ENCODE measurements at places on chromosomes 5 and 9.

DNA sequence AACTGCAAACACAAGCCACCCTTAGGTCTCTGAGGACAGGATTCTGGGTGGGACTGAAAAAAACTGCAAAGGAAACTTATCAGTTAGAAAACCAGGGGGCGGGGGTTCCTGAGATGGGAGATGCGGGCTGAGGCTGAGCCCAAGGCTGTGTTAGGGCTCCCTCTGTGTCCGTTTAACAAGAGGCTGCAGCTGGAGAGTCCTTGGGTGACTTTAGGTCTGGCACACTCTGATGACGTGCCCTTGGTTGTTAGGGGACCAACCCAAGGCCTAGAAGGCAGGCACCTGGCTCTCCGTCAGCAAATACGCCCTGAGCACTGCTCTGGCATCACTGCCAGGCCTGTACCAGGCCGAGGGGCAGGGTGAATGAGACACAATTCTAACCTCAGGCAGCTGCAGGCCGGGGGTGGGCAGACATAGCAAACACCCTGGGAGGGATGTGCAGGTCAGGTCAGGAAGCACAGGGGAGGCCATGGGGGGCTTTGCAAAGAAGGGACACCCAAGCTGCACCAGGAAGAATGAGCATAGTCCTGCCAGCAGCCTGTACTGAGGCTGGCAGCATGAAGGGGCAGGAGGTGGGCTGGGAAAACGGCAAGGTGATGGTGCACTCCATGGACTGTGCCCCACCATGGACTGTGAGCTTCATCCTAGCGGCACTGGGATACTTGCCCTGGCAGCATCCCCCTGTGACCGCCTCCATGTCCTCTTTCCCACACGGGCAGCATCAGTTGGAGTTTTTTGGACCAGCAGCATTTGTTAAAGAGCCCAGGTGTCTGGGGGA, 137.9 kb downstream of the GABBR2 start:
- no peak for DNase-seq

- no peak for DNase-seq
These were observed 659 bp upstream of the TUSC1 start for GRCh38 chr9:25678846-25679360.

DNA sequence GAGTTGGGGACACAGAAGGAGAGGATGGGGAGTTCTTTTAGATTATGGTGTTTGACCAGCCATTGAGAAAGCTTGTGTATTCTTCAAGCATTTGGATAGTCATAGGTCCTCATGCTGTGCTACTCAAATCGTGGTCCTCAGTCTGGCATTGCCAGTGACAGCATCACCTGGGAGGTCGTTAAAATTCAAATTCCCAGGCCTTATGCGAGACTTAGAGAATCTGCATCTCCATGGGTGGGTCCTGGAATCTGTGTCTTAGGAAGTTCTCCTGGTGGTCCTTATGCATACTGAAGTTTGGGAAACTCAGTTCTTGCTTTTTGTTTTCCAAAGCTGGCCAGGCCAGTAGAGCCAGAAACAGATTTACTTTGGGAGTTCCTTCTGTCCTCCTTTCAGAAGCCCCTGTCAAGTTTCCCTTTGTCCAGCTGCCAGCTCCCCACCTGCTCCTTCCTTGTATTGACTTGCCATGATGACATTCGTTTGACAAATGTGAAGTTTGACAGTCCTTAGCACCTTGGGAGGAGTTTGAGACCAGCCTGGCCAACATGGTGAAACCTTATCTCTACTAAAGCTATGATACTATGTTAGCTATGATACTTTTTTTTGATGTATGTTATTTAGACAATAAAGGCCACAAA, 95.6 kb downstream of the PALM2AKAP2 start:
- DNase-seq = no peak

DNA sequence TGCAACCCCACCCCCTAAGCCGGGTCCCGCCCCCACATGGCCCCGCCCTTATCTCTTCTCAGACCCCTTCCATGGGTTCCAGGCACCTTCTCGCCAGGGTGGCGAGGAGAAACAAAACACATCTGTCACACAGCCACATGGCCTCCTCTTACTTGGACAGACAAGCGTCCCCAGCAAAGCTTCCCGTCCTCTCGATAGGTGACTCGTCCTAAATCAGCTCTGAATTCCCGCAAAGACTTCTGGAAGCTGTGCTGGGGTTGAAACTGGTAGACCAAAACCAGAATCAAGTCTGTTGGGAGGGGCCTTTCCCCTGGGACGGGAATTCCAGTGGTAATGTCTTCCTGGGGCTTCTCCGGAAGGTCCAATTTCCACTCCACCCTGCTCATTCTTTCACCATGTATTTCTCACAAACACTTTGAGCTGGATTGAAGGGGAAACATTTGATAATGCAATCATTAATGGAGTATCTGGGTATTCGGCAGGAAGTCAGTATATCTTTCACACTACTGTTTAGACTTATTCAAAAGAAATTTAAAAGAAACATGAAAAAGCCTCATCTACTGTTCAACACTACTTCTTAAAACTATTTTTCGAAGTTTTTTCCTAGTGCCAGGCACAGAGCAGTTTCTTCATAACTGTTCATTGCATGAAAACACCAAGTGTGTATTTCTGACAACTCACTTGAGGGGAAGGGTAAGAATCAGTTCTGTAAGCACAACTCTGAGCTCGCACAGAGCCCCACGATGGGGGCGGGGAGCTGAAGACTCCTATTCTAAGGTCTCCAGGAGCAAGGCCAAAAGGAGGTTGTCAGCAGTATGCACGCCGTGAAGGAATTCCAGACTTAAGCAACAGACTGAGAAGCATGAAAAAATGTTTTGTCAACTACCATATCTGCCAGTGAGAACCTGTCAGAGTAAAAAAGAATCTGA, 644 bp upstream of the CTNNAL1 start:
- DNase-seq = peak; percentile 39

DNA sequence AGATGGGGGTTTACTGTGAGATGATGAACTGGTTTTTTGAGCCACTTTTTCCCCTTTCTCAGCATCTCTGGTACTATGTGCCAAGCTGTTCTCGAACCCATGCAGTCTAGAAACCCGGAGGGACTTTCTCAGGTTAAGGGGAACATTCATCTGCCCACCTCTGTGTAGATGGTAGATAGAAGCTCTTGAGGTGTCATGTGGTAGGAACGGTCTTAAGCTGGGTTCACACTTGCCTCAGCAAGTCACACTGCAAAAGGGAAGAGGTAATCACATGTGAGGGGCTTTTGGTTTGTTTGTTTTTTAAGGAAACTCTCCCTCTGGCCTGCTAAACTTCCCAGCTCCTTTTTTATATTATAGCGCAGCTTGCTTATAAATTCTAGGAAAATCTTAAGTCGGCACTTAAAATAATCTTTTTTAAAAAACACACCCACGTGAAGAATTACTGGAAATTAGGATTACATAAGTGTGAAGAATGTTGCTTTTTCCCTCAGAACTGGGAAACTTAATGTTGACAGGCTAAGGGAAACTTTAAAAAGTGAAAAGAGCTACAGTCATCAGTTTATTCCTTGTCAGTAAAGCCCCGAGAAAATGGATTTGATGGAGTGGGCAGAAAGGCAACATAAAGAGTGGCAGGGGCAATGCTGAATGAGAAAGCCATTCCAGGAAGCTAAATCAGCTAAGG, 430.3 kb downstream of the ARHGEF28 start:
- DNase-seq = no peak

DNA sequence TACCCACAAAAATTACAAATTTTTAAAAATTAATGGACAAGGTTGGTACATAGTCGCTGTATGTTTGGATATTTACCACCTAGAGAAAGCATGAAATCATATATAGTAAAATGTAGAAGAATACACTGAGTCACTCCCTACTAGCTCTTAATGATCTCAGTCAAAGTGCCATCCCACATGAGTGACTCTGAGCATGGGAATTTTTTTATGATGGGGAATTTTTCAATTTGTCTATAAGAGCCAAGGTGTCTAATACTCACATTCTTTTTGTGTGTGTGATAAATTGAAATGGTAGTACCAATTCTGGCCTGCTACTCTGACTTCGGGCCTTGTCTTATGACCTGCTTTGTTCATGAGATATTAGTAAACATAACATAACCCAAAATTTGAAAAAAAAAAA, 483.2 kb downstream of the CDH10 start:
- no peak for DNase-seq

- peak; percentile 85 for DNase-seq
These were observed 41.6 kb downstream of the MYO10 start for GRCh38 chr5:16894236-16895057.

DNA sequence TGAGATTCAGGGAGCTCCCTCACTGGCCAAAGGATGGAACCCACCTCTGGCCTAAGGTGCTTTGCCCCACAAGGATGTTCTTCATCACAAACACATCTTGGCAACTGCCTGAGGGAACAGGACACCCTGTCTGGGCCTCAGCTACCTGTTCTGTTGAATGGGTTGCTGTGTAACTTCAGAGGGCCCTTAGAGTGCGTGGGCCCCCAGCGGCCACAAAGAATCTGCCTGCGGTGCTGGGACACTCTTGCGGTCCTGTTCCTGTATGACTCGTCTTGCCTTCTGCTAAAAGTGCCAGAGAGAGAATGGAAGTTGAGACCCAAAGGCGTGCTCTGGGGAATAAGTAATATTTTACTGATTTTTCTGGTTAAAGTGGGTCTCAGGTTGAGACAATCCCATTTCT, 14.1 kb upstream of the RPL26L1 start:
- no peak for DNase-seq

DNA sequence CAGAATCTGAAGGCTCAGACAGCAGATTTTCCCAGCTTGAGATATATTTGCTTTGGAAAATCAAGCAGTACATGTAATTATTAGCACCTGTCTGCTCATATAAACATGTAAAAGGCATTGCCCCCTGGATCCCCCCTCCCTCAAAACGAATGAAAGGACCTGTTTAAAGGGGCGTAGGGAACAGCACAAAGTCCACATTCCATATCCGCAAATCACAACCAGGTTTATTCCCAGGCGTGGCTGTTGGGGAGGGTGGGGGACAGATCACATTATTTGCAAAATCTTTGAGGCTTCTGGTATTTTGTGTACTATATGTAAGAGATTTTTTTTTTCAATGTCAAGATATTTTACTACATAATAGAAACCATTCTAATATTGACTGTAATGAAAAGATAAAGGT, 8.7 kb upstream of the MRPS2 start:
- DNase-seq = no peak

GRCh38 chr5:6166698-6167394, 211.5 kb downstream of the MED10 start:
- DNase-seq = no peak

GRCh38 chr5:149680810-149681221, 49.3 kb upstream of the PPARGC1B start:
- no peak for DNase-seq

GRCh38 chr9:124215368-124215910, 42.3 kb upstream of the NEK6 start:
- DNase-seq = no peak

- no peak for DNase-seq
These were observed 12.4 kb downstream of the PTTG1 start for GRCh38 chr5:160434022-160434531.

GRCh38 chr5:79837761-79838551, 148.3 kb downstream of the CMYA5 start:
- no peak for DNase-seq

DNA sequence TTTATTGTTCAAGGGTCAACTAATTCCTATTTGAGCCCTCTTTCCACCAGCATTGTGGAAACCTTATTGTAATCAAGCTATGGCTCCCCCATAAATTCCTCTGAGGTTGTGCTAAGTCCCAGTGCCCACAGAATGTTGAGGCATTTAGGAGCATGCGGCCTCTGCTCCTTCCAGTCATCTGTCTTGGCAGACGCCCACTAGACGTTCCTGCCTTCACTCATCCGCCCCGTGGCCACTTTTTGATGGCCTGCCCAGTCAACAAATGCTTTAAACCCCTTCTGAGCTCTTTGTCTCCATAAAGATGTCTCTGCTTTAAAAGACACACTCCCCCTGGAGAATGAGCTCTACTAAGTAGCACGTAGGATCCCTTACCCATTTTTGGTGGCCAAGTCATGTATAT, 104.7 kb downstream of the GAS1 start:
- DNase-seq = no peak

DNA sequence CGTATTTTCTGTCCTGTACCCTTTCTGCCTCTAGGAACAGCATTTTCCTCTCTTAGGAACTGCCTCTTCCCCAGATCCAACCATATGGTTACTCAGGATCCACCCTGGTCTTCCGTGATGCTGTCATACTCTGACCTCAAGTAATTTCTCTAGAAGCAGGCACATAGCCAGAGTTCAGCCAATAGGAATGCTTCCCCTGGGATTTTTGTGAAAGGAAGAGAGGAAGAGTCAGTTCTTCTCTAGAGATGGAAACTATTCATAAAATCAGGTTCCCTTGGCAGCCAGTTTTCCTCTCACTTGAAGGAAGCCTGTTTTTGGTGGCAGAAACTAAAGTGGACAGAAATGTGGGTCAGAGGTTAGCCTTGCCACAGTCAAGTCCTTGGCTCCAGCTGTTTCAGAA, 400.1 kb upstream of the PCSK5 start:
- no peak for DNase-seq

DNA sequence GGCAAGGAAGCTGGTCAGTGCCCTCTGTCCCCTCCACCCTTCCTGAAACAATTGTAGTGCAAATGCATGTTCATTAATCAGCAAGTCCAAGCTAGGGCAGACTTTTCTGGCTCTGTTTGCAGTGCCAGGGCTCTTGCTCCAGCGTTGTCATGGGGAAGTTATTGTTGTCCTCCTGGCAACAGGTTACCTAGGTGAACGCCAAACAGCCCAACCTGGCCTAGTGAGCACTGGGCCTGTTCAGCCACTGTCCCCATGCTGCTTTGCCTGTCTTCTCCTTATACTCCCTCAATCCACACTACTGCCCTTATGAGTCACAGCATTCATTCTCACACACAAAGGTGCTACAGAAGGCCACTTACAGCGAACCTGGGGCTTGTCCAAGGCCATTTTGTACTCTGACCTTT, 34.5 kb upstream of the GLIS3 start:
- no peak for DNase-seq

DNA sequence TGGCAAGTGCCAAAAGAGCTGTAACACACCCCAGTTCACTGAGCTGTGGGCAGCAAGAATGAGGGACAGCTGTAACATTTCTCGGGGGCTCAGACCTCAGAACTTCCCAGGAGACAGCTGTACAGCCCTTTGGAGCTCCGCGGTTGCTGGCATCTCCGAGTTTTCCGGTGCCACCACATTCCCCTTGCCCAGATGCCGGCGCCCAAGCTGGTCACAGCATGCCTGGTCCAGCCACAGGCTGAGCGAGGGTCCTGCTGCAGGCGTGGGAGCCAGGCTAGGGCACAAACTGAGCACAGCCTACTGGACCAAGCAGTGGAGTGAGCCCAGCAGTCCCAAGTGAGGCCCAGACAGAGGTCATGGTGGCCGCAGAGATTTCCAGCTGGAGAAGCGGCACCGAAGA, 797.7 kb upstream of the EDIL3 start:
- no peak for DNase-seq

DNA sequence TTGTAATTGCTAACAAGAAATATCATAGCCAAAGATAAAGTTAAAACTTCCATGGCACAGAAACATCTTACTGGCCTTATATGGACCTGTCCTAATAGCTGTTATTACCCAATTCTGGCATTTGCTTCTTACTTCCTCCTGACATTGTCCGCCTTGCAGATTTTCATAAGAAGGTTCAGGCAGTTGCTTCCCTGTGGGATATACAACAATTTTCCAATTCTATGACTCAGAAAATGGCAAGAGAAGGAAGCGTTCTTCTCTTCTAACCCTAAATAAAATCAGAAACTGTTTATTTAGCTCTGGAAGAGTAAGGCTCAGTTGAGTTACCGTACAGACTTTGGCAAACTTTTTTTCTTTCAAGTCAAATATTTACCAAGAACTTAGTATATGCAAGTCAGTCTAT, 1.7 kb downstream of the PRKAA1 start:
- DNase-seq = no peak
